ENCODE measurements at places on chromosomes 1 and 21. TPM values are rescaled to one million over a fixed set of nuclear protein-coding genes. Genes with fewer than 3 reads are reported as not detected.
A peak's percentile ranks its signal among the peaks of the same experiment; 100 is the strongest.

DNA sequence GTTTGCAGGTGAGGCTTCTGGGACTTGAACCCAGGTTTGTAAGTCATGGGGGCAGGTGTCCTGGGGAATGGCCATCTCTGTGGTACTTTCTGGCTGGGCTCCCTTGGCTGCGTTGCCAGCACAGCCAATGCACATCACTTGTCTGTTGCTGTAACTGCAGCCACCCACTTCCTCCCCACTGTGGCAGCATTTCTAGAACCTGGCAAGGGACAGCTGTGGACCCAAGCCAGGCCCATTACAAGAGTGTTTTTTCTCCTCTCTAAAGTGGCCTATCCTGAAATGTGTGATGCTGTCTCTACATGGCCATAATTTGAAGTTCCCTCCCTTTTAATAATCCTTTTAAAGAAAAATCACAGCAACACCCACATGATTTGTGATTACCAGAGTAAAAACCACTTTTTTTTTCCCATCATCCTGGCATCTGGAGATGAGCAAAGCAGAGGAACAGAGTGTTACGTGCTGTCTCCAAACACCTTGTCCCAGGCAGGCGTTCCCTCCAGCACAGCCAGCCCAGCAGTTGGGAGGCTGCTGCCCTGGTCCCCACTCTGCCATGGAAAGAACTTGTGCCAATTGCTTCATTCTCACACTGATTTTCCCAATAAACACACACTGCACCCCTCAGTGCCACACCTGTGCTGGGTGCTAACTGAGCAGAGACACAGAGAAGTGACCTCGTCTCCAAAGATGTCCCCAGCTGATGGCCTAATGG lies 360.6 kb upstream of the USP24 start:
- peak; percentile 74 for DNase-seq

DNA sequence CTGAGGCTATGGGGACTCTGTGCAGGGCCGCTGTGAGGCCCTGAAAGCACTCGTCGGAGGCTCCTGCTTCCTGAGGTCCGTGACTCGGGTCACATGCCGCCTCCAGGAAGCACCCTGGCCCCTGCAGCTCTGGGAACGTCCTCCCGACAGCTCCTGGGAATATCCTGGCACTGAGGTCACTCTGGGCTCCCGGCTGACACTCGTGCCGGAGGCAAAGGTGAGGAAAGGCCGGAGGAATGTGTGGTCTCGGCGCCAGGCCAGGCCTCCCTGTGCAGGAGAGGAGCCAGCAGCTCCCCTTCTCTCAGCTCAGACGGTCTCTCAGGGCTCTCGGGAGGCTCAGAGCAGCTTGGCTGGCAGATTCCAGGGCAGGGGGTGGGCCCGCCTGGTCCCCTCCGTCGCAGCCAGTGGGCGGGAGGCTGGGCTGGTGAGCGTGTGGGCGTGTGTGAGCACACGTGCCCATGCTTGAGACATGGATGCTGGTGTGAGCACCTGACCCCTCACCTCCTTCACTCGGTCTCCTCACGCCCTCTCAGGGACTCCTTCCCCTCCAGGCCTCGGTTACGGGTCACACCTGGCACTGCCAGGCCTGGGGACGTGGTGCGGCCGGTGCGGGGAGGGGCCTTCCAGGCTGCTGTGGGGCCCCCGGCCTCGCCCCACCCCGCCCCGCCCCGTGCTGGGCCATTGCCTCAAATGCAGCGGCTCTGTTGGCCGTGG lies 5.5 kb upstream of the RNF223 start:
- peak; percentile 71 for DNase-seq

GRCh38 chr1:109887271-109887670 lies 23.4 kb upstream of the CSF1 start:
- no peak for DNase-seq

Gene OR2T35
- total RNA-seq: not detected

Gene CHRNB2
- total RNA-seq: 0.09 TPM

DNA sequence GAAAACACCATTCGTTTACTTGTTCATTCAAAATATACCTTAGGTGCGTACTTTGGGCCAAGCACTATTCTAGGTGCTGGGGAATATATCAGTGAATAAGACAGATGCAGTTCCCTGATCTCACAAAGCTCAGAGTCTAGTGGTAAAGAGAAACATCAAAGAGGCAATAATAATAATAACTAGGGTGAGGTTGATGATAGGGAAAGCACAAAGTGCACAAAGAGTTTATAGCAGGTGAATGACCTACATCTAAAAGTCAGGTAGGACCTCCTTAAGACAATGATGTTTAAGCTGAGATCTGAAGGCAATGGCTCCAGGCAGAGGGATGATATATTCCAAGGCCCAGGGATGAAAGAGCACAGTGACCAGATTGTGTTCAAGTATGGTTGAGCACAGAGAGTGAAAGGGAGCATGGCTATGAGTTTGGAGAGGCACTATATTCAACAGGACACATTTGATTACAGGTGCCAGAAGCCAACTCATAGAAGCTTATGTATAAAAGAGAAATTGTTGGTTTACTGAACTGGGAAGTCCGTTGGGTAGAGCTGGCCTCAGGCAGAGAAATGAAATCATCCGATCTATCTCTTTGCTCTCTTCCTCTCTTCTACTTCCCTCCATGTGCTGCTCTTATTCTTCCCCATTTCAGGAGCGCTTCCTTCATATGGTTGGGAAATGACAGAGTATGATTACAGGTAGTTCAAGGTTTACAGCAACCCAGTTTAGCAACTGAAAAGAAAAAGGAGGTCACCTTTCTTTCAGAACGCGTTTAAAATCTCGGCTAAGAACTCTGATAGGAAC lies 23.0 kb upstream of the CCT8 start:
- no peak for DNase-seq

- peak; percentile 92 for DNase-seq
Observed at GRCh38 chr1:36285443-36286101, 20.6 kb upstream of the SH3D21 start.

Gene KCNT2
- 3.0 TPM for total RNA-seq

GRCh38 chr1:184078564-184079249 lies 27.2 kb downstream of the TSEN15 start:
- DNase-seq: peak; percentile 20
